ENCODE measurements at places on chromosomes 11 and 22.

DNA sequence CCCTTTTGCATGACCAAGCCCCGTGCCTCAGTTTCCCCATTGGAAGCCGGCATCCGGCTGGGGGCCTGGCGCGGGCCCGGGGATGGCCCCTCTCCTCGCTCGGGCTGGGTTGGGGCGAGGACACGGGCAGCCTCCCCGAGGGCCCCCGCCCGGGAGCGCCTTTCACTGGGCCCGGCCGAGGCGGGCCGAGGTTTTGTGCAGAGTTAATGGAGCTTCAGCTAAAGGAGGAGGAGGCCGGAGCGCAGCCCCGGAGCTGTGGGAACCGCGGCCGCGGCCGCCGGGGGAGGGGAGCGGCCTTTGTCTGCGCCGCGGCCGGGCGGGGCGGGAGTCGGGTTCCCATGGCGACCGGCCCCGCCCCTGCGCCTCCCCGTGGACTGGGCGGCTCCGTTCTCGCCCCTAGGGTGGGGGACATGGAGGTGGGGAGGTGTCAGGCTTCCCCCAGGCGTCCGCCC, 1.4 kb upstream of the MAPK11 start:
- DNase-seq = peak; percentile 41

- DNase-seq = no peak
Observed at GRCh38 chr22:45964372-45964771, 12.6 kb downstream of the WNT7B start.

DNA sequence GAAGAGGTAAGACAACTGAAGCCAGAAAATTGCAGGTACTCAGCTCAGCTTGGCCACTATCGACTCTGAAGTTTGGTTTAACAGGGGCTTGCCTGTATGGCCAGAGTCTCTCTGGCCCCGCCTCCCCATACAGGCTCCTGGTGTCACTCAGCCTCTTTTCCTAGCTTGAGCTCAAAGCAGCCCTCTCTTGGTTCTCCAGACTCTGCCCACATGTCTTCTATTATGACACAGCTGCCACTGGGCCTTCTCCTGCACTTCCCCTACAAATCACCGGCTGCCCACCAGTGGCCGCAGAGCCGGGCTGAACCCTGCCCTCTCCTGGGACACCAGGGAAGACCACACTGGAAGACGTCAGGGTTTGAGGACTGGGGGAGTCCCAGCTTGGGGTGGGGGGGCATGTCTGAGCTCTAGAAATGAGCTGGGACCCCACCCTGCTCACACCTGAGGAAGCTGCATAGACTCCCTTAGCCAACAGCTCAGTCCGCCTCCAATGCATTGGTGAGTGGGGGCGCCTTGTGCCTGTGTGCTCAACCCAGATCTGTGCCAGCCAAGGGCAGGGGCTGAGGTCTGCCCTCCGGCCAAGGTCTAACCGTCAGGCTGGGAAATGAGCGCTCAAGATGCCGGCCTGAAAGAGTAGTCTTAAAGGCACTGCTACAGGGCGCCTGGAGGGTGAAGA, 94.4 kb upstream of the LMO1 start:
- no peak for DNase-seq

DNA sequence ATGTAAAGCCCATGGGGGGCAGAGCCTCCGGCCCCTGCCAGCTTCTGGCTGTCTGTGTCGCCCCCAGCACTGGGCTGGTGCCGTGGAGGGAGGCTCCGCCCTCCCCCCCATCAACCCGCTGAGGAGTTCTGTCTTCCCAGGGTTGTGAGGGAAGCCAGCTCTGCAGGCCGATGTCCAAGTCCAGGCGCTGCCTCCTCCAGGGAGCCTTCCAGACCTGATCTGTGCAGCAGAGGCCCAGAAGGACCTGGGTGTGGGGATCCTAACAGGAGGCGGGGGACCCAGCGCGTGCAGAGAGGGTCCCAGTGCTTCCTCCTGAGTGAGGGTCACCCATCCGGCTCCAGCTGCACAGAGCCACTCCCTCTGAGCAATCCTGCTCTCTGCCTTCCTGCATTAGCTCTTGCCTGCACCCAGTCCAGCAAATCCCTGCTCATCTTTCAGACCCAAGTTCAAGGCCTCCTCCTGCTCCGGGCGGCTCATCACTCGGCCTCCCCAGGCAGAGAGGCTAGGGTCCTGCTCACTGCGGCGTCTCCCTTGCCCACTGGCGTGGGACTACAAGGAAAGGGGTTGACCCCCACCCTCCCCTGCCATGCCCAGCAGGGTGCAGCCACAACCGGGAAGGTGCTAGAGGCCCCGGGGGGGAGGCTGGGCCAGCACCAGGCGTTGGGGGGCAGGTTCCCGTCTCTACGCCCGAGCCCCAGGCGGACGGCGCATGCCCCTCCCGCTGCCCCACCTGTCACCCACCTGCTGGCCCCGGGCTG, 16.4 kb downstream of the PRR33 start:
- no peak for DNase-seq

GRCh38 chr11:104694259-104695064, 203.8 kb downstream of the CASP12 start:
- DNase-seq = no peak

DNA sequence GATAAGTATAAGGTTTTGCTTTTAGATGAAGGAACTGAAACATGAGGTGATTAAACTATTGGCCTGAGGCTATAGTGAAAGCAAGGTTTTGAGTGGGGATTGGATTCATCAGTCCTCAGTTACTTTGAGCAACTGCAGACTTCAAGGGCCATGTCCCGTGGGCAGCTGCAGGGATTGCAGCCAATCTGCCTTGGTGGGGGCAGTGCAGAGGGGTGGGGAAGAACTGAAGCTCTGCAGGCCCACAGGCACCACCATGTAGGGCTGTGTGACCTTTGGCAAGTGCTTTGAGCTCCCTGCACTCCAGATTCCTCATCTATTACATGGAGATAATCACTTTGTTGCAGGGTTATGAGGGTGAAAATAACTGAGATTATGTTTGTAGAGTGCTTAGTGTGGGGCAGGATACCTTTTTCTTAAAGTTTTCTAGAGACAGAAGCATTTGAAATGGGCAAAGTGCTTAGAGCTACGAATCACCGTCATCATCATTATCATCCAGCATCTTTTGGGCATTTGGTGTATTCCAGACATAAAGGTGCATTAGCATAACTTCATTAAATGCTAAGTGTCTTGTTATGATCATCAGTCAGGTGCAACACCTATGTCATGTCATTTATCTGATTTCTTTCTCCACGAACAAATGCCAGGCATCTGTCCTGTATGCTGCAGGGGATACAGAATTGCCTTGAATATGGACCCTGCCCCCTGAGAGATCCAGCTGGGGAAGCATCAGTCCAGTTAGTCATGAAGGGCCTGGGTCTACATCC, 72.1 kb upstream of the TENM4 start:
- no peak for DNase-seq

GRCh38 chr11:2528301-2529050, 83.7 kb downstream of the KCNQ1 start:
- DNase-seq = no peak

GRCh38 chr11:117545706-117546105, 218.1 kb downstream of the CEP164 start:
- DNase-seq = no peak

GRCh38 chr22:37986371-37986770, 2.0 kb upstream of the SOX10 start:
- no peak for DNase-seq

DNA sequence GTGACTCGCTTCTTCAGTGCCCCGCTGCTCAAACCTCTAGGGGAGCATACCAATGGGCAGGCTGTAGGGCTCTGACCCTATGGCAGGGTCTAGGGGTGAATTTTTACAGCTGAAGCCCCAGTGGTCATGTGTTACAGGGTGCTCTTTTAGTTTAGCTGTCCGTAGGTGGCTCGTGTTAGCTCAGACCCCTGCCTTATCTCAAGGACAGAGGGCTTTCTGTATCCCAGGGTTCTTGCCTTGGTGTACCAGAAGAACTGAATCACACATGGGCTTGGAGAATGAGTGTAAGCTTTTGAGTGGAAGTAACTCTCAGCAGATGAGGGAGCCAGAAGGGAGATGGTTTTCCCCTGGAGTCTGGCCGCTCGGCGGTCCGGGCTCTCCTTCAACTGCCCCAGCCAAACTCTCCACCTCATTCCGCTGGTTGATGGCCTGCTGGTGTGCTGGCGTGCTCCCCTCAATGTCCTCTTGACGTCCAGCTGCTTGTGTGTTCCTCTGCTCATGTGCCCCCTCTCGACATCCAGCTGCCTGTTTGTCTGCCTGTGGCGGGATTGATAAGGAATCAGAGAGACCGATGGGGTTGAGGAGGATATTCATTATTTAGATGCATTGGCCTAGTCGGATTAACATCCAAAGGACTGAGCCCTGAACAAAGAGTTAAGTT, 37.5 kb downstream of the BIRC2 start:
- DNase-seq = no peak

DNA sequence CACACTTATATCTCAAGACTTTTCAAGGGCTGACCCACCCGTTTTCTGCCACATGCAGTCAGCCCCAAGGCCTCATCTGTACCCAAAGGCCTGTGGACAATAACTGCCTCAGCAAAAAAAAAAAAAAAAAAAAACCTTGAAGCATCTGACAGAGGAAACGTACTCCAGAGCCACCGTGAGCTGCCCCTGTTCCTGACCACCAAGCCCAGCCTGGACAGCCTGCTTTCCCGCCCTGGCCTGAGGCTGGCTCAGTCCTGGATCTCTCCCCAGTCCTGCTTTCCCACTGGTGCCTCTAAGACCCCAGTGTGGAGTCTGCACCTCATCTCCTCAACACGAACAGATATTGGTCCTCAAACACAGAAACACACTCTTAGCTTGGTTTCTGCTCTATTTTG, 66.5 kb downstream of the SLC35F2 start:
- no peak for DNase-seq

- DNase-seq = no peak
Observed at GRCh38 chr11:98099371-98099770, 921.4 kb upstream of the CNTN5 start.

DNA sequence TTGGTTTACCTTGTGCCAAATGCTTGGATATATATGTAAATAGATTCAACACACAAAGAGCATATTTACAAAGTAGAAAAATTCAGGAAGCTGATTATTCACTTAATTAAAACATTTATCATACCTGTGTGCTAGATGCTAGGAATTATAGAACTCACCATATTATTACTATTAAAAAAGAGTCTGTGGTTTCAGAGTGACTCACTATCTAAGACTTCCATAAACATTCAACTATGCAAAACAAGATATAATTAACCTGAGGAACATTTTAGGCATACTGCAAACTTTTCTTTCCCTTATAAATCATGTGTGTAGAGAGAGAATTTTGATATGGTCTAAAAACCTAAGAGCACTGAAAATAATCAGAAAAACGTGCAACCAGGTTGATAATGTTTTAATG, 27.3 kb downstream of the CTSC start:
- DNase-seq = no peak

DNA sequence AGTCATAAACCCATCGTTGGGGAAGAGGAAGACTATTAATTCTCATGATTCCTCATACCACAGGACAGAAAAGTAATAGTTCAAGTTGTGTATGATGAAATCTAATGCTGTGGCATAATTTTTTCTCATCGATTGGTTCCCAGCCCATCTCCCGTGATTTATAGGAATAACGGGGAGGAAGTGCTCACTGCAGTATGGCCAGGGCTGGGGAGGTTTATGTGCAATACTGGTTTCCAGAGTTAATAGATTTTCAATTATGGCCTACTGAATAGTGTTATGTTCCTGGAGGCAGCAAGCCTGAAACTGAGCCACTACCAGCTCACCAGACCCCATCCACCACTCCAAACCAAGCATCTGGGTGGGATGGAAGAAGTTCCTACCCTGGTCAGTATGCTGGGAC, 147.1 kb upstream of the NCAM1 start:
- no peak for DNase-seq

Measured in T-helper 2 cell (primary cell).